ENCODE measurements at places on chromosomes 11 and 22.

DNA sequence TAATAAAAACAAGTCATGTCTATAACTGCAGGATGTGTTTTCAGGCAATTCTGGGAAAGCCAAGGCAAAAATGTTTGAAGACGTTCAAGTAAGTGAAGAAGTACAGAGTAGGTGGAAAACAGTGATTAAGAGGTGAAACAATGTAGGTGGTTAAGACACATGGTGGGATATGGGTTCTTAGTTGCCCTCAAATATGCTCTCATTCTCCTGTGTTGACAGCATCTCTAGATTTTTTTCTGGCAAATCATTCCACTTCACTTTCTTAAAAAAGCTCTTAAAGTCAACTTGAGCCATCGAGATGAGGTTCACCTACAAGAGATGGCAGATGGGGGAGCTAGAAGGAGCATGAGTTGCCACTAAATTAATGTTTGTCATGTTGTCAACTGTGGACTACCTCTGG, 1041.0 kb upstream of the CNTN5 start:
- DNase-seq, result no peak

DNA sequence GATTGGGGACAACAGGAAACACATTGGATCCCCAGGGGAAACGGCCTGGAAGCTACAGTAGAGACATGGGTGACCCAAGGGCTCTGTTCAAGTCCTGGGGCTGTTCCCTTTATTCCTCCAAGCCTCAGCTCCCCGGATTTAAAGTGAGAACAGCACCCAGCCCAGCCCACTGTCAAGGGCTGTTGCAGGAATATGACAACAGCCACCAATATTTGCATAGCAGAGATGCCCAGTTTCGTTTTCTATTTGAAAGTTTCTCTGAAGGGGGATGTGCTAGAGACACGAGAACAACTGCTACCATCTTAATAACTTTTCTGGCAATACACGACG, 81.1 kb upstream of the WNT7B start:
- DNase-seq, result no peak

DNA sequence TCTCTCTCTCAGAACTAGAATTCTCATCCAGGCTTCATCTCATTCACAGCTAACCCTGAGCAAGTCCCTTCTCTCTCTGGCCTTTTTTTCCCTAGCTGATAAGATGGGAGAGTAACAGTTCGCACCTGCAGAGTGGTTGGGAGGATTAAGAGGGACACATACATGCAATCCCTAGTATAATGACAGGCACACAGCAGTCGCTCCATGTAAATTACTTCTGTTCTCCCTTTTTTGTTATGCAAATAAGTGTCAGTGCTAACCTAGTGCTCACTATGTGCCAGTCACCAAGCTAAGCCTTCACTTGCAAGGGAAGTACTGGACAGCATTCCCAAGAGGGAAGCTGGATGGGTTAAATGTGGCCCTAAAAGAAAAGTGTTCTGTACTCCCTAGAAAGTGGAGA, 63.4 kb downstream of the TENM4 start:
- DNase-seq, result no peak

GRCh38 chr11:131912134-131912533, 541.7 kb downstream of the NTM start:
- DNase-seq, result no peak

DNA sequence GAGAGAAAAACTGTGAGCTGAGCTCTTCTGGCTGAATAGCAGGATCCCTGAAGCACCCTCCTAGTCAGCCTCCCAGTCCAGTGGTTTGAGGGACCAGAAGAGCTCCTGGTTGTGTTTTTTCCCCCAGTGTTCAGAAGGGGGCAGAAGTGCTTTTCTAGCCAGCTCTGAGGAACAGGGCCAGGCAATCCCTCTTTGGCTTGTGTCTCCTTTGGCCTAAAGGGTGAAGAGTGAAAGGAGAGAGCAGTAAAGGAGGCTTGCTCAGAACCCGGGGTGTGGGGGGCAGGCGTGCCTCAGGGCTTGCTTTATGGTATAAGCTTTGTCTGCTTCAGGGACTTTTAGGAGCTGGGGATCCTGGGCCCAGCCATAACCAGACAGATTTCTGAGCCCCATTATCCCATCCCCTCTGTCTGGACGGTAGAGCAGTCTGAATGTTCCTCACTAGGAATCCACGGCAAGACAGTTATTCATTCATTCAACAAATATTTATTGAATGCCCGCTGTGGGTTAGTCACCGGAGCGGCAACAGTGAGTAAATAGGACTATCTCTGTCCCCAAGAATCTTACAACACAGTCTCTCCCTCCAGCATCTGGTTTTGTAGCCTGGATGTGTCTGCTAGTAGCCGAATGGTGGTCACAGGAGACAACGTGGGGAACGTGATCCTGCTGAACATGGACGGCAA, 14.5 kb downstream of the ACP2 start:
- DNase-seq, result no peak
